ENCODE measurements at places on chromosomes 5 and 9.

DNA sequence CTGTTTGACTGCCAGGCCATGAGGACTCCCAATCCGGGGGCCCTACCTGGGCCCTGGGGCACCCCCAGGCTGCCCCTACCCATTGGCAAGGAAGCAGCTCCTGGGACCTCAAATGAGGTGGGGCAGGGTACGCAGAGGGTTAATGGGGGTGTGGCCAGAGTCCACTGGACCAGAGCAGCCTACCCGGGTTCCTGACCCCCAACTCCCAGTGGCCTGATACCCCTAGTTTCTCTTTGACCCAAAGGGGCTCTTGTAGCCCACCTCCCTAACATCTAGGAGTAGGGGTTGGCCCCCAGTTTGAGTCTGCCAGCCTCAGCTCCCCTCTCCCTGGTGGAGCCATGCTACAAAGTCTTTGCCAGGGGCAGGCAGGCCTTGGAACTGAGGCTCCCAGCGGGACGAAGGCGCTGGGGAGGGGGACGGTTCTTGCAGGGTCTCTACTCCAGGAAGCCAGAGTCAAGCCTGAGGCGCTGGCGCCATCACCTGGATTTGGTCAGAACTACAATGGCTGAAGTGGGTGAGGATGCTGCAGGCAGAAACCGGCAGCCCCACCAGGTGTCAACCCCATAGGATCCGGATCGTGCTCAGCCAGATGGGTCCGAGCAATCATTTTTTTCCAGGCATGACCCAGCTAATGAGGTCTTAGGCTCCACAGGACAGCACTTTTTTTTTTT lies 8.4 kb upstream of the CERCAM start:
- peak; percentile 25 for DNase-seq

DNA sequence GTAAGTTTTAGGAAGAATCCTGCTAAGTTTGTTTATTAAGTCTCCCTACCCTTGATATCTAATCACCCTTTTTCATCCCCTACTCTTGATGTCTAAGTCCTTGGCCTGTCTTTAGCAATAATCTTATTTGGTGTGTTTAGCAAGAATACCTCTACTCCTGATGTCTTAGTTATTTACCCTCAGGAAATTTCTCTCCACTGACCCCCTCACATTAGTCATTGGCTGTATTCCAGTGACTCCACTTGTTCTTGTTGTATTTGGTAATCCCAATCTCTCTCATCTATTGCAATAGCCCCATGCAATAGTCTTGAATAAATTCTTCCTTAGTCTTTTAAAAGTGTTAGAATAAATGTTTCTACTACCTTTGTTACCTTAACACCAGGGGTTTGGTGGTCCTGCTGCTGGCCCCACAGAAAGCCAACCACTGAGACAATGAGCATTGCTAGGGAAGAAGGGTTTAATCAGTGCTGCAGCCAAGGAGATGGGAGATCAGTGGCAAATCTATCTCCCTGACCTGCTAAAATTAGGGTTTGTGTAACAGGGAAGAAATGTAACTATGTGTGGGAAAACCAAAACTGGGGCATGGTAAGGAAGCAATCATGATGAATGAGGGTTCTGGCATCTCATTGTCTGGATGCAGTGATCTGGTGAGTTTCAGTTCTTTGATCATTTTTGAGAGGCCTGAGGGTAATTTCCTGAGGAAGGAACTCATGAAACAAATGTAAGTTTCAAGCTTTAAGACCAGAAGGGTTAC lies 236.4 kb upstream of the DAB2 start:
- no peak for DNase-seq

- DNase-seq, result no peak
Observed at GRCh38 chr5:150341331-150341730, 16.2 kb upstream of the TCOF1 start.

DNA sequence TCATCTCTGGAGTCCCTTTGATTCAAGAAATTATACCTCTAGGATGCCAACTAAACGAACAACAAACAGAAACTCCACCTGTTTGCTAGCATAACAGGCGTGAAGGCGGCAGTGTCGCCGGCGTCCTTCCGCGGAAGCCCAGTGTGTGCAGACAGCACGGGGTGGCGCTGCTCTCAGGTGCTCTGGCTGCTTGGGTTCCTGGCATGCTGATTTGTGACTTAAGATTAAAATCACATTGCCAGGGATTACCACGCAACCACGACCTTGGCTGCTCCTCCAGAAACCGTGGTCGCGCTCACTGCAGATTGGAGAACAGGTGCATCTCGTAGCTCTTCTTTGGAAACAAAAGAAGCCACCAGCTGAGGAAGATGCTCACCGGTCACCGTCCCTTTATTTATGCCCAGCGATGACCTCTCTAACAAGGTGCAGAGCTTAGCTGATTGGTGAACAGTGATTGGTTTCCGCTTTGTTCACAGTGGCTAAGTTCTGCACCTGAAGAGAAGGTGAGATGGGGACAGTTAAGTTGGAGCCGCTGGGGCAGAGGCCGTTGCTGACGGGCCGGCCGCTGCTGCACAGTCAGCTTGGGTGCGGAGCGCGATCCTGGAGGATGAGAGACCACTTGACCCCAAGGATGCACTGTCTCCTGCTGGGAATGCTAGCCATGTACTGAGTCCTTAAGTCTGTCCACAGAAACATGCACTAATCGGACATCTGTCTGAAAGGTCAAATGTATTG lies 232.3 kb downstream of the FANCC start:
- no peak for DNase-seq

GRCh38 chr9:4654084-4654483 lies 8.0 kb upstream of the PLPP6 start:
- DNase-seq, result no peak

DNA sequence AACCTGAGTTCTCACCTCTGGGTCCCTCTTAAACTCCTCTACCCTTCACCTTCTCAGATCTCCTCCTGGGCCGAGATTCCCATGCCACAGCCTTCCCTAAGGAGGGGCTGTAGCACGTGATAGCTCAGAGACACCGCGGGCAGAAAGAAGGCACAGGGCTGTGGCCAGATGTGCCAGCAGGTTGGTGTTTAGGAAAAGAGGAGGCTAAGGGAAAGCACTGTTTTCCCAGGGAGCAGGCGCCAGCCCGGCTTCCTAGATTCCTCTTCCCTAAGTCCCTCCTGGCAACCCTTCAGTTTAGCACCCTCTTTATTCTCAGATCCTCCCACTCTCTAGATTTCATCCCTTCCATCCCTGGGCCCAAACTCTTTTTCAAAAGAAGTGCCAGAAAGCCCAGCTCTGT lies 59.4 kb upstream of the CCNG1 start:
- DNase-seq, result no peak

GRCh38 chr9:98583417-98583816 lies 125.3 kb downstream of the GABBR2 start:
- DNase-seq, result no peak

DNA sequence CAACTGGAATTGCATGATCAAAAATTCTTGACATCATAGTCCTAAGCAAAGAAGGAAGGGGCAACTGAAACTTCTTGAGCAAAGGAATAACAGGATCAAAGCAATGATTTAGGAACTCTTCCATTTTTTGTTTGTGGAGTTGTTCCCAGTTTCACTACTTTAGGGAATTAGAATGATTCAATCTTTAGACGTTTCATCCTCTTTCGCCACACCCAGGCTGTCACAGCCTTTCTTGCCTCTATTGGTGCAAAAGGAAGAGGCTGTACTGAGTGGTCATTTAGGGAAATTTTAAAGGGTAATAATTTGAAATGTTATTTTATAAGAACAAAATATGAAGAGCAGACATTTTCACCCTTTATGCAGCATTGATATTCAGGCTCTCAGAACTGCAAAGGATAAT lies 1026.0 kb upstream of the ARRDC3 start:
- no peak for DNase-seq

DNA sequence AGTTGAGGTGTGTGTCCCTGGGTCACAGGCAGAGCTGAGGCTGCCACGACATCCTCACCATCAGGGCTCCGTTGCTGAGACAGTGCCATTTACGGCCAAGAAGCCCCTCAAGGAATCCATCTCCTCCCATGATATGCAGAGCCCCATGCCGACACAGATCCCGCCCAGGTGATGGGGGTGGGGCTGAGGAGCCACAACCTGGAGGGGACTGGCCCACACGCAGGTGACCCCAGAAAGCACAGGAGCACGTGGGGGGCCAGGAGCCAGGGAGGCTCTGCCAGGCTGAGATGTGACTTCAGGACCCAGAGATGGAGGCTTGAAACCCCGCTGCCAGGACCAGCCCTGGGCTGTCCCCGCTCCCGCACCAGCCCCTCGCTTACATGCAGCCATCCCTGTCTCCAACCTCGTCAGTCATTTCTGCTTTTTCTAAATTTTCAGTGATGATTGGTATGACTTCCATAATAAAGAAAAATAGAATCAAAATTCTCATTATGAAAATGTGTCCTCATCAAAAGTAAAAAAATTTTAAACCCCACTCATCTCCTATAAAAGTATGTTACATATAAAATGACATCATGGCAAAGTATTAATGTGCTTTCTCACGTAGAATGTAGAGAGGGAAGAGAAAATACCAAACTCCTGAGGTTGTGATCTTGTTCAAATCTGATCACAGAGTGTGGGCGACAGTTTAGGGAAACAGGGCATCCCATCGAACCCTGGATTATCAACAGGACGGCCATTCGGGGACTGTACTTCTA lies 98.0 kb upstream of the SARDH start:
- no peak for DNase-seq

- DNase-seq, result no peak
Observed at GRCh38 chr5:72034770-72035169, 72.5 kb upstream of the MAP1B start.

- DNase-seq, result no peak
Observed at GRCh38 chr5:117204926-117205869, 630.6 kb upstream of the SEMA6A start.

GRCh38 chr9:83765376-83765775 lies 52.2 kb downstream of the GKAP1 start:
- DNase-seq, result no peak

DNA sequence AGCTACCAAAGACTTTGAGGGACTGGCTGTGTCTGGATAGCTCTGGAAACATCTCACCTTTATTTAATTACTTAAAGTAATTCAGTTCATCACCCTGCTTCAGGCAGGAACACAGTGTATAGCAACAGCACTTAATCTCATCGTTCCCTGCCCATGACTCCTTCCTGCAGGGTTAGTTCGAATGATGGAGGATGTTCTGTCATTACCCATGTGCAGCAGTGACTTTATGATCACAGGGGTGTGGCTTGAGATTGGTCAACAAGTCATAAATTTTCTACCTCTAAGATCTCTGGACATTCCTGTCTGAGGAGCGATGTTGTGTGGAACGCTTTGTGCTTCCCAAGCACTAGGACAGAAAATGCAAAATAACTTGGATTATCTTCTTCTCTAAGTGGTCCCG lies 37.1 kb upstream of the PRUNE2 start:
- DNase-seq, result no peak

- no peak for DNase-seq
Observed at GRCh38 chr5:151947931-151948608, 23.4 kb upstream of the GLRA1 start.

- DNase-seq, result no peak
Observed at GRCh38 chr9:123724211-123724796, 205.6 kb downstream of the DENND1A start.

GRCh38 chr5:102737805-102738469 lies 17.2 kb upstream of the PAM start:
- DNase-seq, result no peak

DNA sequence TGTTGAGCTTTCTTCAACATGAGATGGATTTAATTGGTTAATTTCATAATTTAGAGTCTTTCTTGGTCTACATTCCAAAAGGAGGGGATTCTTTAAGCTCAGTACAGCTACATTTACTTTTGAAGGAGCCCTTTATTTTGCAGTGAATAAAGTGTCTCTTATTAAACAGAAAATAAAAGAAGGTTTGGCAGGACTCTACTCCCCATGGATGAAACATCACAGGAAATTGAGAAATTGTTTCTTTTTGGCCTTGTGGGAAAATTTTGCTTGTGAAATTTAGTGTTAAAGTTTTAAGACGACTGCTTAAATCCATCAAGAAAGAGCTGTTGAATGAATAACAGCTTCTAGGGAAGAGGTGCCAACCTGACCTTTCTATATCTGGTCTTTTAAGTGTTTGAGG lies 187.7 kb downstream of the NTRK2 start:
- DNase-seq, result no peak

DNA sequence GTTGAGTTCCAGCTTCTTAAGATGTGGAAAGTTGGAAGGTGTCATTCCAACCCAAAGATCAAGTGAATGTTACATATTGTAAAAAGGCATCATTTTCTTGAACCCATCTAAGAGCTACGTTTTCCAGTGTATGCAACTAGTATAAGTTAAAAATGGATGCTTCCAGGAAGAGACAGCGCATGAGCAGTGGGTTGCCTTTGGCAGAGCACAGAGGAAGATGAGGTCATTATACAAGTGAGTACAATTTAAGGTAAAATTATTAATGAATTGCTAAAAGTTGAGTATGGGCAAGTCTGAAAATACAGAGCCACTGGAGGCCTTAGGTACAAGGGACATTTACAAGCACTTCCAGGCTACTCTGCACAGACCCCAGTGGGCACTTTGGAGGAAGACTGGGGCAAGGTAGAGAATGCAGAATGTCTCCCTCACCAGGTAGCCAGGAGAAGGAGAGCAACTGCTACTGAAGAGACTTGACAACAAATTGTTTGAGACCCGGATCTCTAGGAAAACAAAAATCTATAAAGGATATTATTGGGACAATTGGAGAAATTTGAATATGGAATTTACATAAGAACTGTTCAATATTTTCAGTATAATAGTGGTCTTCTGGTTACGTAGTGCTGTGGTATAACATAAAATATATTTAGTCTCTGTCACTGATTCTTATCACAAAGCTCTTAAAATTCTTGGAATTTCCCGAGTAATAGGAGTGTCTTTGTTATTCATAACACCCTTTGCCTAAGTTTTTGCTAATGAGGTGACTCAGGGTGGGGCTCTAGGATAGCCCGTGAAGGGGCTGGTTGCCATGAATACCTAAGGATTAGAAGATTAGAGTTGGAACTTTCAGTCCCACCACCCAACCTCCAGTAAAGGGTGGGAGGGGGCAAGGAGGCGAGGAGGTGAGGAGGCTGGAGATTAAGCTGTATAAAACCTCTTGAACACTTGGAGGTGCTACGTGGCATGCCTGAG lies 129.9 kb upstream of the FER start:
- no peak for DNase-seq

DNA sequence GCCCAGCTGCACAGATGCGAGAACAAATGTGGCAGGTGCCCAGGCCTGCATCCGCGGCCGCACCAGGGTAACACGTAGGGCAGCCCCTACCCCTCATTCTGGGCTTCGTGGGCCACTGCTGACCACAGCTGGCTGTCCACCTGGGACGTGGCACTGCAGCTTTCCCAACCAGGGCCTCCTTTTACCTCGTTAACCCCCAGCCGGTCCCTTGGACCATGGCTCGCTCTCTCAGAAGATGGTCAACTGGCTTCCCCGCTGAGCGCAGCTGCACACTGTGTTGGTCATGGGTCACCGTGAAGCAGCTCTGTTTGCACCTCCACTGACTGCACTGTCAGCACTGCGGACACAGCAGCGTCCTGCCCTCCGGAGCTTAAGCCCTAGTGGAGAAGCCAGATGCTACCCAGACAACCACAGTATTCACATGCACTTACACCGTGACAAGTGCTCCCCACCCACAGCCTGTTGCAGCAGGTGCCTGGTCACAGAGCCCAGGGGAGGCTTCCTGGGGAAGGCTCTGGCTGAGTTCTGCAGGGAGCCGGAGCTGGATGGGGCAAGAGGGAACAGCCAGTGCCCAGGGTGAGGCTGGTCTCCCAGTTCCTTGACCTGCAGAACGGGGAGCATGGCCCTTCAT lies 10.5 kb upstream of the PLEKHG4B start:
- DNase-seq, result no peak

GRCh38 chr9:127549751-127550150 lies 62.3 kb upstream of the STXBP1 start:
- no peak for DNase-seq

Data from T-helper 1 cell (primary cell).